ENCODE measurements at places on chromosomes 3 and 15.

GRCh38 chr15:71057143-71057542 is 58.1 kb upstream of the THSD4 start:
- DNase-seq = no peak

DNA sequence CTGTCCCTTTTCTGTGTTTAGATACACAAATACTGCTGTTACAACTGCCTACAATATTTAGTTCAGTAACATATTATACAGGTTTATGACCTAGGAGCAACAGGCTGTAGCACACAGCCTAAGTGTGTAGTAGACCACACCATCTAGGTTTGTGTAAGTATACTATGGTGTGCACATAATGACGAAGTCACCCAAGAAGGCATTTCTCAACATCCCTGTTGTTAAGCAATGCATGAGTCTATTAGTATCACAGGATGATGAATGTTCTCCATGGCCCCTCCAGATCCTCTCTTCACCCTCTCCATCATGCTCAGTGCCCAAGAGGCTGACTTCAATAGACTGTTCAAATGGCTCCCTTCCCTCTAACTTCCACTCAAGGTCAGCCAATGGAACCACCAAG is 14.6 kb upstream of the SEC62 start:
- DNase-seq = peak; percentile 27

- DNase-seq = no peak
Observed at GRCh38 chr15:96924570-96924969, 594.1 kb downstream of the NR2F2 start.

DNA sequence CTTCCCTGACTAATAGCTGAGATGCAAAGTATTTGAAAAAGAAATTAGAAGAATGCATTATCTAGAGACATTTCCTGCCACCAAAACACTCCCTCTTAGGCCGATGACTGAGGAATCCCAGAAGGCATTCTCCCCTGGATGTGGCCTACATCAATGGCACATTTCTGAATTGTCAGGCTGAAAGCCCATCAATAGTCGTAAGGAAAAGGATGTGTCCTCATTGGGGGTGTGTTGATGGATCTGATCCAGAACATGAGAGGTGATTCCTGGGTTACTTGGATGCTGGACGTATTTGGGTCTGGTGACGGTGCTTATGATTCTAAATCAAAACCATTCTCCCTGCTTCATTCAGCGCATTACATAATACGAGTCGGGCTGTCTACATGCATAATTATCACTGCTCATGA is 216.9 kb upstream of the CDIN1 start:
- peak; percentile 79 for DNase-seq

DNA sequence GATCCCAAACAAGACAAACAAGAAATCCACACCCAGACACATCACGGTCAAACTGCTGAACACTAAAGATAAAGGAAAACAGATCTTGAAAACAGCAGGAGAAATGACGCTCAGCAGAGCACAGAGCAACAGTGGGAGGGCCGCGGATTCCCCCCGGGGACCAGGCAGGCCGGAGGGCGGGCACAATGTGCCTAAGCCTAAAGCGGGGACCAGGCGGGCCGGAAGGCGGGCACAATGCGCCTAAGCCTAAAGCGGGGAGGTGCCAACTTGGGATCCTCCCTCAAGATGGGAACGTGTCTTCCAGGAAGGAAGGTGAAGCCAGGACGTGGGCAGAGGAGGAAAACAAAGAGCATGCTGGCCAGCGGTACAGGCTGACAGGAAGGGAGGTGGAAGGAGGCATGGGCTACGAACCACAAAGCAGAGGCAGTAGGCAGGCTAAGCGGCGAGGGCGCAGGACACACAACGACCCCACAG is 31.1 kb downstream of the CYFIP1 start:
- DNase-seq = peak; percentile 86

DNA sequence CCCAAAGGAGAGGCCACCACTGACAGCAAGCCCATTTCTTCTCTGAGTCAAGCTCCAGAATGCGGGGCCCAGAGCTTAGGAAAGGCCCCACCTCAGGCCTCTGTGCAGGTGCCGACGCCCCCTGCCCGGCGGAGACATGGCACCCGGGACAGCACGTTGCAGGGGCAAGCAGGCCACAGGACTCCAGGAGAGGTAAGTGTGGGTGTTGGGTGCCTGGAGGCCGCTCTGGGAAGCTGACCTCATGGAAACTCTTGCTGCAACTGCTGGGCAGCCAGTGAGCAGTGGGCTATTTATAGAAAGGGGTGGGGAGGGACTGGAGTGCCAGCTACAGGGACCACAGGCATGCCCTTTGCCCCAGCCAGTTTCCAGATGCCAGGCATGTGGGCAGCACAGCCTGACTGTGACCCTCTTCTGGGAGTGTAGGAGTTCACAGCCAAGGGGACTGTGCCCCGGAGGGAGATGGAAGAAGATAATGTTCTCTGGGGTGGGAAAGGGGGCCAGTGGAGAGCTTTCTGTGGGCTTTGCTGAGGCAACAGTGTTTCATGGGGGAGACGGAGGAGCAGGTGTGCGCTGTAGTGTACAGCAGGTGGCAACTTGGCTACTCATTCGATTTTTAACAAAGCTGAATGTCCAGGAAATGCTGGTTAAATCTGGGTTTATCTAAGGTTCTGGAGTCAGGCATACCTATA is 23.7 kb downstream of the ALPK3 start:
- DNase-seq = peak; percentile 88

DNA sequence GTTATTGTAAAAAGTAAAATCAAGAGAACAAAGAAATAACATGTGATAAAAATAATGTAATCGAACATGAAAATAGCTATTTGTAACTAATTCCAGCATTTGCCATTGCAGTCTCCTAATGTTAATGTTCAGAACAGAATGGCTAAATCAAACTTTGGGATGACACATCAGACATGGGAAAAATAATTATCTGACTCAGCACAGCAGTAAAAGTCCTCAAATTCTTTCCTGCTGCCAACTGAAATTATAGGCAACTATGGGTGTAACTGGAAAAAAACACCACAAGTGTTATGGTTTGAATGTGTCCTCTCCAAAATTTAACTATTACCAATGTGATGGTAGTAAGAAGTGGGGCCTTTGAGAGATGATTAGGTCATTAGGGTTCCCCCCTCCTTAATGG is 446.7 kb downstream of the C3orf38 start:
- DNase-seq = no peak

GRCh38 chr15:68425428-68426060 is 6.4 kb downstream of the ITGA11 start:
- peak; percentile 90 for DNase-seq

- DNase-seq = peak; percentile 85
Observed at GRCh38 chr15:39400821-39401550, 179.9 kb upstream of the THBS1 start.

- peak; percentile 28 for DNase-seq
Observed at GRCh38 chr3:132283440-132283839, 33.8 kb upstream of the ACP3 start.

DNA sequence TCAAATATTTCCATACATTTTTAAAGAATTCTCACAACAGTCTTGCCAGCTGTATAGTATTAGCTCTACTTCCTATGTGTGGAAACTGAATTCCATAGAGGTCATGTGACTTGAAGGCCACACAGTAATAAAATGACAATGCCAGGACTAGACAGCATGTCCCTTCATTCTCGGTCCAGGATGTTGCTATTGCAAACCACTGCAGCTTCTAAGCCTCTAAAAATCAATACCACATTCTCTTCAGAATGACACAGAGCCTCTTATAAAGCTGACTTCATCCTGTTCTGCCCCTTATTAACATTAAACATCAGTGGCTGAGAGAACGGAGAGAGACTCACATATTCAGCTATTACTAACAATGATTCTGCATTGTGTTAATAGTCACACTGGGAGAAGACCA is 240.3 kb upstream of the PEX5L start:
- peak; percentile 66 for DNase-seq

DNA sequence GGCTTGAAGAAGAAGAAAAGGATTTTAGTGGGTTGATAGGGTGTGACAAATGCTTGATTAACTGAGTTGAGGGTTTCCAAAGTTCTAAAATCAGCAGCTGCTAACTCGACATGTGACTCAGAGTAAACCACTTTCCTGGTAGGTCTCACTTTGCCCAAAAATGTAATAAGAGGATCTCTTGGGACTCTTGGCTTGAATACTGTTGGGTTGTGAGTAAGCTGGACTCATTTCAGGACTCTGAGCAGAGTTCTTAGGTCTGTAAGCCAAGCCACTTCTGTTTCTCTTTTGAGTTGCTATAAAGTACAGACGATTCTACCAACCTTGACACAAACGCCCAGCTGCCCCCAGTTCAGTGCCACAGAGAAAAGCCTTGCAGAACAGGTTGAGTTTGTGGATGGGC is 241.1 kb downstream of the ZNF621 start:
- peak; percentile 47 for DNase-seq

DNA sequence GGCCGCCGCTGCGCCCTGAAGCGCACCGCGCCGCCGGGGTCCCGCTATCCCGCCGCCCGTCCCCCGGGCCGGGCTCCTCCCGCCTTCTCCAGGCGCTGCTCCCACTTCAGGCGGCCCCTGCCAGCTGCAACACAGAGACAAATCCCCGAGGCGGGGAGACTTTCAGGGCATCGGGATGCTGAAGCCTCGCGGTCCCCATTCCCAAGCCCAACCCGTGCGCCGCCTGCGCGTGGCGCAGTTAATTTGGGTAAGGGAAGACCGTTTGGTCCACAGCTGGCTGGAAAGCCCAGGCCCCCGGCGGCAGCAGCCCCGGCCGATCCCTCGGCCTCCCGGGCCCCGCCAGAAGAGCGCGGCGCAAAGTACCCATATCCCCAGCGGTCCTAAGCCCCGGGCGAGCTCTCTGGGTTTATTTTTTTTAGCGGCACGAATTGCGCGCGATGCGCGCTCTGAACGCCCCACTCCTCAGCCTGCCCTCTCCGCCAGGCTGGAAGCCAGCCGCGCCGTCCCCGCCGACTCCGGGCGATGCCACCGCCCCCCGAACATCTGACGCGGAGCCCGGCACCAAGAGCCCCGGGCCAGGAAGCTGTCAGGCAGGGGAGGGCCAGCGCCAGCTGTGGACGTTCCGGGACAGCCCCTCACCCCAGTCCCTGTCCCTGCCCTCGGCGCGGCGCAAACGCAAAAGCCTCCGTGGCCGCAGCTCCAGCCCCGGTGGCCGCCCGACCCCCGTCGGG is 517 bp downstream of the FBN1 start:
- DNase-seq = peak; percentile 78

- DNase-seq = peak; percentile 68
Observed at GRCh38 chr15:75578173-75578947, 755 bp downstream of the PTPN9 start.

- no peak for DNase-seq
Observed at GRCh38 chr3:167030082-167030725, 349.9 kb downstream of the ZBBX start.

DNA sequence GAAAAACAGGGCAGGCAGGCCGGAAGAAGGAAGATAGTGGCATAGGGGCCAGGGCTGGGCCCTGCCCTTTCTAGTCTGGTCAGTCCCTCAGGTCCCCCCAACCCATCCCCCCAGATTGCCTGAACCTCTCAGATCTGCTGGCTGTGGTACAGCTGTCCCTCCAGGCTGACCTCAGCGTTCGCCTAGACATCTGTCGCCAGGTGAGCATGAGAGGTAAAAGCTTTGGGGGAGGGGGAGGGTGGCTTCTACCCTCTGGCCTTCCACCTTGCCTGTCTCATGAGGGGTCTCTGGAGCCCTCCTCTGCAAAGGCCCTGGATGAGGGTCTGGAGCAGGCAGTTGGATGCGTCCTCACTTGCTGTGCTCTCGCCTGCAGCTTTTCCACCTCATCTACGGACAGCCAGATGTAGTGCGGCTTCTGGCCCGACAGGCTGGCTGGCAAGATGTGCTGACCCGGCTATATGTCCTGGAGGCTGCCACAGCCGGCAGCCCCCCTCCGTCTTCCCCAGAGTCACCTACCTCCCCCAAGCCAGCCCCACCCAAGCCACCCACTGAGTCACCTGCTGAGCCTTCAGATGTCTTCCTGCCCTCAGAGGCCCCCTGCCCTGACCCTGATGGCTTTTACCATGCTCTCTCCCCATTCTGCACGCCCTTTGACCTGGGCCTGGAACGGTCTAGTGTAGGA is 20.2 kb downstream of the NBEAL2 start:
- DNase-seq = no peak

DNA sequence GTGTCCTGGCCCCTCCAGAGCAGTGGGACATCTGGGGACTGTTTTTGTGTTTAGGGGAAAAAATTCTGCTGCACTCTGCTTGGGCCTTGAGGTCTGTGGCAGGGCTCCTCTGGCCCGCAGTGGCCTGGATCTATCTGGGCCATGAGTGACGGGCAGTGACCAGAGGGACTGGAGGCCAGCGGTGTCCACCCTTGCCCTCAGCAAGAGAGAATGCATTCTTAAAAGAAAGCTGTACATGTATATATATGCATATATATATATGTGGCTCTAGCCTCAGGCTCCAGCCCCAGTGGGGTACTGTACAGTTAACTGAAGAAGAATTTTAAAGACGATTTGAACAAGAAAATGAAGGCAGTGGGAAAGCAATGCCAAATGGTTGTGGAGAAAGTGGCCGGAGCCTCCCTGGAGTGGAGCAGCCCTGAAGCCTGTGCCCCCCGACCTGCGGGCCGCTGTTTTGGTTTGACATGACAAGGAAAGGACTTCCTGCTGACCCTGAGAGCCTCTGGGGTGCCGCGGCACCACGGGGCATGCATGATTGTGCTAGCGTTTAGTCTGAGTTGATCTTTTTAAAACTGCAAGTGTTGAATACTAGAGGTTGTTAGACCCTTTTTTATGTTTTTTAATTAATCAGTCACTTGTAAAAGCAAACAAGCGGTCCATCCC is 52.2 kb downstream of the PLXNA1 start:
- no peak for DNase-seq

DNA sequence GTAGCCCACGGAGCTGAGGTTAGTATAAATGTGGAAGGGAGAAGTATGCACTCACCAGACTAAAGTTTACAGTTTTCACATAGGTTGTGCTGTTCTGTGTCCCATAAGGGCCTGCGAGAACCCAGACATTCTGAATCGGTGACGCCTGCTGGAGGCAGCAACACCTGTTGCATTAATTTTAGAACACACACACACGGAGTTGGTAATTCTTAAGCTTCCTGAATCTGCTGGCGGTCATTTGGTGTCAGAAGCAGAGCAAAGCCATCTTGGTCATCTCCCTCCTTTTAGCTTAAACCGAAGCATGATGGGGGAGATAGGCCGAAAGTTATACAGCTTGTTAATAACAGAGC is 41.1 kb upstream of the AP3B2 start:
- peak; percentile 44 for DNase-seq

DNA sequence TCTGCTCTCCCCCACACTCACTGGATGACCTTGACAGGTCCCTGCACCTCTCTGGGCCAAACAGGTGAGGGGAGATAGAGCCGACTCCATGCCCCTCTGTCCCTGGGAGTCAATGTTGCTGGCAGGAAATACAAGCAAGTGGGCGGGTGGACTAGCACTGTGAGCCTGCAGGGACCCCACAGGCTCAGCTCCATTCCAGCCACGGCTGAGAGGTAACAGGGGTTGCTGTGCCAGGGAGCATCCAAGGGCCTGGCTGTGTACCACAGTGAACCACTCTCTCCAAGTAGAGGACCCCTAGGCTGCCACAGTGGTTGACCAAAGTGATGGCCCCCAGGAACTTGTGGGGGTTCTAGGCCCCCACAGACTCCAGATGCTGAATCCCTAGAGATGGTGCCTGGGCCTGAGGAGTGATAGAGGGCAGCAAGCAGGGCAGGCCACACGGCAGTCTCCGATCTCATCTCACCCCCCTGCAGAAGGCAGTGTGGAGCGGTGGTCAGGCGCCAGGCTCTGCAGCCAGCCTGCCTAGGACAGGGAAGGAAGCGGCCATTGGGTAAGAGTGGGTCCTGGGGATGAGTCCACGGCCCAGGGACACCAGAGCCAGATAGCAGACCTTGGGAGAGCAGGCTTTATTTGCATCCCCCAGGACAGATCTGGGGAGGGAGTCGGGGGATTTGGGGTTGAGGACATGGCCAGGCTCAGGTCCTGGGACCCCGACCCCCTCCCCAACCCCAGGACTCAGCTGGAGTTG is 3.2 kb downstream of the TNNC1 start:
- DNase-seq = no peak

- no peak for DNase-seq
Observed at GRCh38 chr3:148657470-148657869, 40.2 kb upstream of the AGTR1 start.
